ENCODE measurements at places on chromosomes 4 and X.

GRCh38 chr4:120830204-120830603 lies 92.3 kb downstream of the PRDM5 start:
- no peak for DNase-seq

DNA sequence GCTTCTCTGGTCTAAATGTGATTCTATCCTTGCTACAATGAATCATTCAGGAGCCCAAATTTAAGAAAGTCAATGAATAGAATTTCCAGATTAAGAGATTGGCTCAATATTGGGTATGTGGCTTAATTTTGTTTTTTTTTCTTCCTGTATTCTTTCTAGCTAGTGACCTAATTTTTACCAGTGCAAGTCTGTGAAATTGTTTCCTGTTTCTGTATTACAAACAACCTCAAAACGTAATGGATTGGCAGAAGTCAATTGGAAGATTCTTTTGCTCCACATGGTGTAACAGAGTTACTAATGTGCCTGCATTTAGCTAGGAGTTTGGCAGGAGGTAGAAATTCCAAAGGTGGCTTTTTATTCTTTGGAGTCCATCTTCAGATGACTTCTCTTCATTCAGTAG lies 17.6 kb downstream of the DYNLT3 start:
- DNase-seq, result no peak

GRCh38 chrX:30521440-30522182 lies 56.0 kb downstream of the TASL start:
- DNase-seq, result no peak

- peak; percentile 43 for DNase-seq
Measured at GRCh38 chr4:15003891-15004738, 1.8 kb downstream of the CPEB2 start.

GRCh38 chr4:10023050-10023419 lies 1.7 kb upstream of the SLC2A9 start:
- no peak for DNase-seq

DNA sequence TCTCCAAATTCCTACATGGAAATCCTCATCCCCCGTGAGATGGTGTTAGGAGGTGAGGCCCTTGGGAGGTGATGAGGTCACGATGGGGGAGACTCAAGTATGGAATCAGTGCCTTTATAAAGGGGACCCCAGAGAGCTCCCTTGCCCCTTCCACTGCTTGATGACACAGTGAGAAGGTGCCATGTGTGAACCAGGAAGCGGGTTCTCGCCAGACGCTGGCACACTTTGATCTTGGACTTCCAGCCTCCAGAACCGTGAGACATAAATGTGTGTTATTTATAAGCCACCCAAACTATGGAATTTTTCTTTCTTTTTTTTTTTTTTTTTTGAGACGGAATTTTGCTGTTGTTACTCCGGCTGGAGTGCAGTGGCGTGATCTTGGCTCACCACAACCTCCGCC lies 237.6 kb downstream of the DHRSX start:
- no peak for DNase-seq

DNA sequence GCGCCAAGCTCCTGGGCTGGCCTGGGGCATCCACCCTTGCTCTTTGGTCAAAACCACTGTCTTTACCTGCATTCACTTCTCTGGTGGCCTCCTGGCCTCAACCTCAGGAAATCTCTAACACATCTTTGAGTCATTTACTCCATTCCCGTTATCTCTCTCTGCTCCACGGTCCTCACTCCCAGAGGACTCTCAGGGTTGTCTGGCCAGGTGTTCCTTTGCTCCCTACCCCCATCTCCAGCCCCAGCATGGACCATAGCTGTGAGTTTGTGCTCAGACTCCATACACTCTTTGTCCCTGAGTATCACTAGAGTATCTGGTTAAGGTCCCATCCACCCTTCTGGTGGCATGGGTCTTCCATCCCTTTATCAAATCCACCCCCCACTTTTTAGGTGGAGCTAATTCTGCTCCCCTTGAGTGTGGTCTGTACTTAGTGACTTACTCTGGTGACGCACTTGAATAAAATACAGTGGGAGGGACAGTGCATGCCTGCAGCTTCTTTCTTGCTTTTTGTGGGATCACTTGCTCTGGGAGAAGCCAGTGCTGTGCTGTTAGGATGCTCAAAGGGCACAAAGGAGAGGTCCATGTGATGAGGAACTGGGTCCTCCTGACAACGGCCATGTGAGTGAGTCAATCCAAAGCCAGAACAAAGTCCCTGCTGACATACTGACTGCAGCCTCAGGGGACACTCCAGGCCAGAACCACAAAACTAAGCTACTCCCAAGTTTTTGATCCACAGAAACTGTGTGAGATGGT lies 44.3 kb downstream of the IGFBP7 start:
- DNase-seq, result no peak

DNA sequence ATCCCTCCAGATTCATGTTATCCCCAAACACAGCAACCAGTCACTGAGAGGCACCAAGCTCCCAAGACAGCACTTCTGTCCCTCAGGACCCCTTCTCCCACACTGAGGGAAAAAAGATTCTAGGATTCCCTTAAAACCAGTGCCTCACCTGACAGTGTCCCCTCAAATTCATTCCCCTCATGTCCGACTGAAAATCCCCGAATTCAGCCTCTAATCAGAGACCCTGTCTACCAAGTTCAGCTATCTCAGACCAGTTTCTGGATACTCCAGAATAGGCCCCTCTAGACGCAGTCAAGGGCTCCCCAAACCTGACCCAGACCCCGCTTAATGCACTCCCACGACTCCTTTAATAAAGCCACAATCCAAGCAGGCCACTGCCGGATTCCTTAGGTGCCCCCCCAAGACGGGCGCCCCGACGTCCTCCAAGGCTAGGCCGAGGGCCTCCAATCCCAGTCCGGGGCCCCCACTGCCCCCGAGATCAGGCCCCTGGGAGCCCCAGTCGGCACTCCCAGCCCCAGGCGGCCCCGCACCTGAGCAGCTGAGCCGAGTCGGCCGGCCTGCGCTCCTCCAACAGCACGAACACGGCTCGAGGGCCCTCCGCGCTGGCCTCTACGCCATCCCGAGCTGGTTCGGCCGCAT lies 457 bp downstream of the TFE3 start:
- DNase-seq, result no peak

- no peak for DNase-seq
Measured at GRCh38 chrX:129724754-129725153, 14.0 kb upstream of the XPNPEP2 start.

DNA sequence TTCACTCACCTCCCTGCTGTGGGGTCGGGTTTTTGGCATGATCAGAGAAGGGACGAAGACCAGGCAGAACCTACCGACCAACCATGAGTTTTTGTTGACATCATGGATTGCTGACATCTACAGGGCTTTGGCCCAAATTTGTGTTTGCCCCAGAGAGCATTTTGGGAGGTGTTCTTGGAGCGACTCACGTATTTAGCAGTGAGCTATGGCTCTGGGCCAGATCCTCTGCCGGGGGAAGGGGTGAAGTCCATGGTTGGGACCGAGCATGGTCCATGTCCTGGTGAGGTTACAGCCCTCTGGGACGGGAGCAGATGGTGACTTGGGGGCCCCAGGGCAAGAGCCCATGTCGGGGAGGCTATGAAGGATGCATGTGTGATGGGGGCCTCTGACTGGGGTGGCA lies 17.4 kb downstream of the SORCS2 start:
- no peak for DNase-seq

GRCh38 chr4:54556051-54556450 lies 101.7 kb upstream of the KIT start:
- DNase-seq, result no peak

DNA sequence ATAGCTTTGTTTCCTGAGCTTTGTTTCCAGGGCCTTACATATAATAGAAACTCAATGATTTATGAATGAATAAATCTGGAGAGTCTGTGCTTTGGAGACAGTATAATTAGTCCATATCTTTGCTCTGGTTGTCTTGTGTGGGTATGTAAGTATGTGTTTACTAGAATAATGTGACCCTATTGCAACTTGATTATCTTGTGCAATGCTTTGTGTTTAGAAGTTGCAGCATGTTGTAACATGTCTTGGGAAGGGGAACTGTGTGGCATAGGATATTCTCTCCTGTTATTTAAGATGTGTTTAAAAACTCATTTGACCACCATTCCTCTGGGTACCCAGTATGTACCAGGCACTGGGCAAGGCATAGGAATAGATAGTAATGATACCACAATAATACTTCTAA lies 6.1 kb downstream of the SPATA18 start:
- DNase-seq, result no peak

GRCh38 chr4:69075061-69075792 lies 21.0 kb upstream of the UGT2B7 start:
- DNase-seq, result no peak

DNA sequence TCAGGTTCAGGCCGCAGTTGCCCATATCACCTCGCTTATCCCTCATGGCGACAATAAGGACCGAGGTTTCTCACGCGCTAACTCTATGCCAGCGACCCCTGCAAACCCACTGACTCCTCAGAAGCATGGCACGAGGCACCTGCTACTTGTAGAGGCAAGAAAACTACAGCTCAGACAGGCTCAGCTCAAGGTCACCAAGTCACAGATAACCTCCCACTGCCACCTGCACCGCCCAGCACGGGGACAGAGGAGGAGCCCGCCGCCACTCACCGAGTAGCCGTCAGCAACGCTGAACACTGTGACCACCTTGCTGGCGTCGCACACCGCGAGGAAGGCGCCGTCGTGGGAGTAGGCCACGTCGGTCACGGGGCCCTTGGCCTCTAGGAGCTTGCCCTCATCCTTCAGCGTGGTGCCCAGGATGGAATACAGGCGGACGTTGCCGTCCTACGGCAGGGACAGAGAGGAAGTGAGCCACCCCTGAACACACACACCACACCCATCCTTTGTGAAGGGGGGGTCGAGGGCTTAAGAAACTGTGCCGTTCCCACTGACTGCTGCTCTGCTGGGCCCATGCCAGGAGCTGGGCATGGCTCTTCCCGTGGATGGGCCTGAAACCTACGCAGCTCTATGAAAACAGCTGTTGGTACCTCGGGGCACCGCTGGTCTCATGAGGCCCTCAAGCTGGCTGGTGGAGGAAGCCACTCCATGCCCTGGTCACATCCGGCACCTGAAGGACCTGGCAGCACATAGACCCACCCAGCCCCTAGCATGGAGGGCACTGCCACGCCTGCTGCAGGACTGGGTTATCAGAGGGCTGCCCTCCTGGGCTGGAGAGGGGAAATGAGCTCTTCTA lies 38.9 kb downstream of the WDR1 start:
- DNase-seq, result no peak

DNA sequence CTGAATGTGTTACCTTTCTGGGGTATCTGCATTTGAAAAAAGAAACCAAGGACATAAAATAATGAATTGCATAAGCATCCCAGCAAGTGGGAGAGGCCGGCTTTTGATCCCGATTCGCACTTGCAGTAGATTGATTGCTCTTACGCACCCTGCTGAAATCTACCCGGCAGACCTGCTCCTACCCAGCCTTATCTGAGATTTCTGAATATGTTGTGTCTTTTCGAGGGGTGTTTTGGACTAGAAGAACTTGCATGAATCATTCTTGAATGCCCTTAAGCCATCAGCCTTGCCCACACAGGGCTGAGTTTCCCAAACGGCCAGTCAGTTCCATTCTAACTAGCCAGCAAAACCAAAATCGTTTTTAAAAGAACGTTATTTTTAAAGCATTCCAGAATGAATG lies 174.4 kb upstream of the BCOR start:
- DNase-seq, result no peak

DNA sequence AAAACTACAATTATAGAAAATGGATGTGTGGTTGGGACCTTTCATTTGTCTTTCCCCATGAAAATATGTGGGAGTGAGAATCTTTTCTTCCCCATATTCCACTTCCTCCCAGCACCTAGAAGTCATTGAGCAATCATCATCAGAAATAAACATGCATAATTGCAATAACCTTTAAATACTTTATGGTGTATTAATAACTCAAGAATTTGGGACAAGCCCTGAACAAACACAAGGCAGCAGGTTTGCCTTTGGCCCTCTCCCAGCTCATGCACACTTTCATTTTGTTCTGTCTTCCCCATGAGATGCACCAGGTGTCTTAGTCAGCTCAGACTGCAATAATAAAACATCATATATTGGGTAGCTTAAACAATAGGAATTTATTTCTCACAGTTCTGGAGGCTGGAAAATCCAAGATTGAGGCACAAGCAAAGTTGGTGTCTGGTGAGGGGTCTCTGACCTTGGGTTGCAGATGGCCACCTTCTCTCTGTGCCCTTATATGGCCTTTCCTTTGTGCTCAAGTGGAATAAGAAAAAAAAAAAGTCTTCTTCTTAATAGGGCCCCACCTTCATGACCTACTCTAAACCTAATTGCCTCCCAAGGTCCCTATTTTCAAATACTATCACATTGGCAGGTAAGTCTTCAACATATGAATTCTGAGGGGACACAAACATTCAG lies 34.7 kb upstream of the TMEM184C start:
- no peak for DNase-seq

DNA sequence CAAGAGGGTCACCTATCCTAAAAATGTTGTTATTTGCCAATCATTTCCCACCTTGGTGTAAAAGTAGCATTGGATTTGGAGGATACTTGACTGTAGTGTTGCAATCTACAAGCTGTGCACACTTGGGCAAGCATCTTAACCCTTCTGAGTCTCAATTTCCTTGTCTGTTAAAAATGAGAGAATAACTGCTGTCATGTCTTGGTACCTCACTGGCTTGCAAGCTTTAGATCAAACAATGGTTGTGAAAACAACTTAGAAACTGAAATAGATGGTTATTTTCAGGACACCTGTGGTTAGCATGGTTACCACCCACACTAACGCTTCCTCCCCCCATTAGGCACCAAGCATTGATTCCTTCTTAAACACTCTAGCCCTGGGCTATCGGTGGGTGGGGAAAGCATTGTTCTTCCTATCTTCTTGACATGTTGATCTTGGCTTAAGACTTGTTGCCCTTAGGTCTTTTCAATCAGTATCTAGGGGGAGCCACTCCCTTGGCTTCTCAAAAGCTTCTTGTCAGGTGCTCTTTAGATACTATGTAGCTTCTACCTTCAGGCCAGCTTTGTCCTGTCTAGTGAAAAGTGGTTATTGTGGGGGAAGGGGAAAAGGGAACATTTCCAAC lies 10.6 kb upstream of the AMOT start:
- DNase-seq, result no peak

DNA sequence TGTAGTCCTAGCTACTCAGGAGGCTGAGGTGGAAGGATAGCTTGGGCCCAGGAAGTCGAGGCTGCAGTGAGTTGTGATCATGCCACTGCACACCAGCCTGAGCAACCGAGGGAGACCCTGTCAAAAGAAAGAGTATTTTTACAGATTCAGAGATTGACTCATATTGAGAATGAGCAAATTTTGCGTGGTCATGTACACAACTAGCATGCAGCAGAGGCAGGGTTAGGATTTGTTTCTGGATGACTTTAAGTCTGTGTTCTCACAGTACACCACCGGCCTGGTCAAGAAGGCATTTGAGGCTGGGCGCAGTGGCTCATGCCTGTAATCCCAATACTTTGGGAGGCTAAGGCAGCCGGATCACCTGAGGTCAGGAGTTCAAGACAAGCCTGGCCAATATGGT lies 44.8 kb upstream of the CBR4 start:
- DNase-seq, result no peak

- DNase-seq, result no peak
Measured at GRCh38 chr4:65033899-65034298, 624.6 kb upstream of the TECRL start.

GRCh38 chr4:57037982-57038604 lies 59.4 kb downstream of the POLR2B start:
- no peak for DNase-seq
